ENCODE measurements at places on chromosomes 12 and 14. TPM values are rescaled to one million over a fixed set of nuclear protein-coding genes. Genes with fewer than 3 reads are reported as not detected.
A peak's percentile ranks its signal among the peaks of the same experiment; 100 is the strongest.

DNA sequence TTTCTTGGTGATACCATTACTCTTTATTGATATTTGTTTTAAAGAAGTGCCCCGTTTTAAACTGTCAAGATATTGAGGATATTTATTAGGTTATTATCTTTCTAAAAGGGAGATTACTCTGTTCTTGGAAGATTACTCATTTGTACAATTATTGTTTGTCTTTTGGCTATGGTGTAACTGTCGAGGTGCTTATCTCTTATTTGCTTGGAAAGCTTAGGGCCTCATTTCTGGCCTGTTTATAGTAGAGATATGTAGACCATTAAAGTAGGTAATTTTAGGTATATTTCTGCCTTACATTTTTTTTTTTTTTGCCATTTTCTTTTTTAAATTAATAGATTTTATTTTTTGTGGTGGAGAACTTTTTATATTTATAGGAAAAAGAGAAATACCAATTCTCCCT, 74.2 kb downstream of the KTN1 start:
- no peak for DNase-seq

DNA sequence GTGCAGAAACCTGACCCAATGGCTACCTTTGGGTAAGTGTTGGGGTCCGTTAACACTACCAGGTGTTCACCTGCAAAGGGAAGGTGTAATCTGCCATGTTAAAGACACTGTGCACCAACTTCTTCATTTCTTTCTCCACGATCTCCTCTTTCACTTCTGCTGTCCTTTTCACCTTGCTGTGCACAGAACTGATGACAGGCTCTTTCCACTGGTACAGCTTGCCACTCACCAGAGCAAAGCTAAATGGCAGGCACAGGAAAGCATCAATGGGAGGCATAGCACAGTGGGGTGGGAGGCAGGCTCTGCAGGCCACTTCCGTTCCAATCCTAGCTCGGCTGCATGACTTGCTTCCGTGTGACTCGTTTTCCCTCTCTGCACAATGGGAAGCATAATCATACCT, 2.6 kb upstream of the C12orf76 start:
- DNase-seq = no peak

GRCh38 chr12:121289962-121290361, 6.5 kb downstream of the CAMKK2 start:
- DNase-seq = no peak

GRCh38 chr14:68307790-68308168, 485.1 kb downstream of the ZFP36L1 start:
- no peak for DNase-seq

DNA sequence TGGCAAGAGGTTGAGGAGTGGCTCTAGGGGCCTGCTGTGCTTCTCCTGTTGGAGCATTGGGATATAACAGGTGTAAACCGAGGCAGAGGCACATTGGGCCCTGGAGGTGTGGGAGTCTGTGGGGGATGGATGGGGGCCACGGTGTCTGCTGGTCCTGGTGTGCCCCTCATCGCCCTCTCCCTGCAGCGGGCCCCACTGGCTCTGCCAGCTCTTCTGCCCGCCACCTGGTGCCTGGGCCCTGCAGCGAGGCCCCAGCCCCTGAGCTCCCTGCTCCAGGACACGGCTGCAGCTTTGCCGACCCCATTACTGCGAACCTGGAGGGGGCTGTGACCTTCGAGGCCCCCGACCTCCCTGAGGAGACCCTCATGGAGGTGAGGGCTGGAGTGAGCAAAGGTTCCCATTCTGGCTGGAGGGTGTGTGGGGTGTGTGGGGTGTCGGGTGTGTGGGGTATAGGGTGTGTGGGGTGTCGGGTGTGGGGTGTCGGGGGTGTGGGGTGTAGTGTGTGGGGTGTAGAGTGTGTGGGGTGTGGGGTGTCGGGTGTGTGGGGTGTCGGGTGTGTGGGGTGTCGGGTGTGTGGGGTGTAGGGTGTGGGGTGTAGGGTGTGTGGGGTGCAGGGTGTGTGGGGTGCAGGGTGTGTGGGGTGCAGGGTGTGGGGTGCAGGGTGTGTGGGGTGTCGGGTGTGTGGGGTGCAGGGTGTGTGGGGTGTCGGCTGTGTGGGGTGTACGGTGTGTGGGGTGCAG, 10.6 kb upstream of the PUS1 start:
- no peak for DNase-seq

DNA sequence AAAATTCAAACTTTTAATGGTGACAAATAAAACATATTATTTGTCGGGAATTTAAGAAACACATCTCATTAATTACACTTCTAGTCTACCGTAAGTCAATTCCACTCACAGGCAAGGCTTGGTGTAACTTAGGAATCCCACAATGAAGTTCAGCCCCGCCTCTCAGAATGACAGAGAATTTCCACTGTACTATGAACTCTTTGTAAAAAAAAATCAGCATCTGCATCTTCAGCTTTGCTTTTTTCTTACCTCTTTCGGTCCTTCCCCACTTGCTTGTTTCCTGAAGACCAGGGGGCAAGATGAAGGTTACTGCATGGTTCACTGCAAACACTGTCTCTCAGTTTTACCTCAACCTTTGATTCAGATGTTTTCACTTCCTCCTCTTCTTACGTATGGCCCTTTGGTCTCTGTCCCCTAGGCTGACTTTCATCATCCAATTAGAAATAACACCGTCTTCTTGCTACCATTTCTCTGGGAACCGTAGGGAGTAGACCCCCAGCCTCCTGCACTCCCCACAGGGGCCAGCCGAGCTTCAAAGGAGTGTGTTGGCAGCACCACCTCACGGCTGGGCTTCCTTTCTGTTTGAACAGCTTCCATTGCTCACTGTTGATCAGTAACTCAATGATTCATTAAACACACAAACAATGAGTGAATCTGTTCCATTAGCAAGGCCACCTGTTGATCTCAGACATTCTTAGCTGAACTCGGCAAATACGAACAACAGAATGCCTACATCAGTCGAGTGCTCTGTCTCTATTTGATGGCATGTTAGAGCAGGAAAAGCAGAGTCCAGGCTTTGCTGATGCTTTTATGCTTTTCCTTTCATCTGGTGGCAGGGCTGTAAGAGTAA, 343.0 kb downstream of the BMP4 start:
- no peak for DNase-seq

DNA sequence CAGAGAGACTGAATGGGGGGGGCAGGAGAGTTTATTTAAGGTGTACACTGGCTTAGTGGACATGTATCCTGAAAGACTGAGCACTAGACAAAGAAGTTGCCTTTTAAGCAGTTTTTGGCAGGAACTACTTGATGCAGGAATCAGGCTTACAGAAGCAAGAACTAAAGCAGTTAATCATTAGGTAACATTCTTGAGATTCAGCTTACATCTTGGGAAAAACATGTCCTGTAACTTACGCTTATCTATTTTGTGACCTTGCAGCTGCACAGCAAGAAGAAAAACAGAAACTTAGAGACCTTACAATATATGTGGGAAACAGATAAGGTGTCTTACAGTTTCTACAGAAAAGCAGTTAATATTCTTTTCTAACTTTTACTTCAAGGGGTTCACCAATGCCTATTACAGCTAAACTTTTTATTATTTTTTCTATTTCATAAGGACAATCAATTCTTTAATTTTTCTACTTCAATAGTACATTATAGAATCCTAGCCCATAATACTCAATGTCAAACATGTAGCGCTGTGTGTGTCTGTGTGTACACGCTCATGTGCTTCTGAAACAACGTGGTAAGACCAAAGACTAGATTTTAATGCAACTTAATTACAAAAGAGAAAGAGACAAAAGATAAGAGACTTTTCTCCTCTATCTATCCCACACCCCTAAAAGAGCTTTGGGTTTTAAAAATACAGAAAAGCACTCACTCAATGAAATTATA, 276.9 kb downstream of the PRKD1 start:
- no peak for DNase-seq

GRCh38 chr12:54173066-54173726, 15.6 kb downstream of the SMUG1 start:
- DNase-seq = peak; percentile 48

Gene KLRC1
- polyA plus RNA-seq = 0.37 TPM

Gene PLEKHG7
- polyA plus RNA-seq = 0.33 TPM

Gene CLEC14A
- polyA plus RNA-seq = 11.4 TPM

Gene DHRS7
- 22.9 TPM for polyA plus RNA-seq
